ENCODE measurements at places on chromosomes 7 and 10.
A peak's percentile ranks its signal among the peaks of the same experiment; 100 is the strongest.

- DNase-seq, result no peak
Observed at GRCh38 chr7:121623130-121623872, 227.2 kb upstream of the FAM3C start.

GRCh38 chr10:86592413-86592812 is 61.9 kb upstream of the OPN4 start:
- no peak for DNase-seq

DNA sequence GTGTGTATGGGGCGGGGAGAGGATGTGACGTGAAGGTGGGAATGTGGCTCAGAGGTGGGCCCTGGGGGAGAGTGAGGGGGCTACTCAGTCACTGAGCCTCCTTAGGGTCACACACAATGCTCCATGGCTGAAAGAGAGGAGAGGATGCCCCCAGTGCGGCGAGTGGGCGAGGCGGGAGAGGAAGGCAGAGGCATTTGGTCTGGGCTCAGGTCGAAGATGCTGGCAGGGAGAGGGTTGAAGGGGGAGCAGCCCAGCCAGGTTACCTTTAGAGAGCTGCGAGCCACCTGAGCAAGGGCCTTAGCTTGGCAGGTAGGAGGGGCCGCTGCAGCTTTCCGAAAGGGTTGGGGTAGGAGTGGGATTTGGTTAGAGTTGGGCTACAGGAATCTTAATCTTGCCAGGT is 4.7 kb upstream of the LOXL4 start:
- DNase-seq, result no peak

DNA sequence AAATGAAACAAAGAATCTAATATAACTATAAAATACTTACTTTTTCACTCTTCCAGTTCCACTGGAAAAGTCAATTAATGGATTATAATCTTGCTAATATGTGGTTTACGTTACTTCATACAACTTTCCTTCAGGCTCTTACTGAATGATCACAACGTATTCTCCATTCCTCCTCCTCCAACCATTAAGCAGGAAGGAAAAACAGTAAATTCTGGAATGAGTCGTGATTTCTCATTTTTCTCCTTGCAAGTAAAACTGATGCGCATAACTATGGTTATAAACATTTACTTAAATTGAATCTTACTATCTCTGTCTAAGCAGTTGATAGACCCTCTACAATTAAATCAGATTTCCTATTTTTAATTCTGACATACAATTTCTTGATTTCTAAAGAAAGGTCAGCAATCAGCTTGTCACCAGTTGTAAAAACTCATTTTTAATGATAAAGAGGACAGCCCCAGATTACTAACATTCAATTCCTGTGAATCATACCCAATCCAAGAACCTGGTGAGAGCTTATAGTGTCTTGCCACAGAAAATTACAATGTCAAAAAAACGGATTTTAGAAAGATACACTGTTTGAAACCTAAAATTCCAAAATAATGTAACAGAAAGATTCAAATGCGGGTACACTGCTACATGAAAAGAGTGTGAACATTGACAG is 64.3 kb downstream of the EZH2 start:
- DNase-seq, result no peak

- DNase-seq, result no peak
Observed at GRCh38 chr10:76052682-76053503, 621.5 kb downstream of the LRMDA start.

GRCh38 chr10:58785354-58785753 is 272.7 kb downstream of the BICC1 start:
- DNase-seq, result no peak

DNA sequence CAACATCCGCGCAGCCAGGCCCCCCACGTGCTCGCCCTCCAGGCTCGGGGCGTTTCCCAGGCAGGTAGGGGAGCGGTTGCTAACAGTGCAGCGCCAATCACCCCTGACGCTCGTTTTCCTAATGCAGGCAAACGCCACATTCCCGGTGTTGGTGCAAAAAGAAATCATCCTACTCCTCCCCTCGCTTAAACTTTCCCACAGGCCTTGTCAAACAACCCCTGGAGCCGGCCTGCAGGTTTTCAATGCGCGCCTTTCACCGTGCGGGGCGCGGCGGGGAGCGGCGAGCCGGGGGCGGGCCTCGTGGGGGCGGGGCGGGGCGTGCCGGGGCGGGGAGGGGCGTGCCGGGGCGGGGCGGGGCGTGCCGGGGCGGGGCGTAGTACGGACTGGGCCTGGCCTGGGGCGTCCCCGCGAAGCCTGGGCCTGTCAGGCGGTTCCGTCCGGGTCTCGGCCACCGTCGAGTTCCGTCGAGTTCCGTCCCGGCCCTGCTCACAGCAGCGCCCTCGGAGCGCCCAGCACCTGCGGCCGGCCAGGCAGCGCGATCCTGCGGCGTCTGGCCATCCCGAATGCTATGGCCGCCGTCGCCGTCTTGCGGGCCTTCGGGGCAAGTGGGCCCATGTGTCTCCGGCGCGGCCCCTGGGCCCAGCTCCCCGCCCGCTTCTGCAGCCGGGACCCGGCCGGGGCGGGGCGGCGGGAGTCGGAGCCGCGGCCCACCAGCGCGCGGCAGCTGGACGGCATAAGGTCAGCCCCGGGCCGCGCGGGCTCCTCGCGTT is at the start of gene ECHDC3:
Gene ECHDC3, plus strand, starts transcription at position 374 of the 770 bp plus-strand sequence. Its CDS starts 195 bp downstream, at position 569.
- DNase-seq, result peak; percentile 48

DNA sequence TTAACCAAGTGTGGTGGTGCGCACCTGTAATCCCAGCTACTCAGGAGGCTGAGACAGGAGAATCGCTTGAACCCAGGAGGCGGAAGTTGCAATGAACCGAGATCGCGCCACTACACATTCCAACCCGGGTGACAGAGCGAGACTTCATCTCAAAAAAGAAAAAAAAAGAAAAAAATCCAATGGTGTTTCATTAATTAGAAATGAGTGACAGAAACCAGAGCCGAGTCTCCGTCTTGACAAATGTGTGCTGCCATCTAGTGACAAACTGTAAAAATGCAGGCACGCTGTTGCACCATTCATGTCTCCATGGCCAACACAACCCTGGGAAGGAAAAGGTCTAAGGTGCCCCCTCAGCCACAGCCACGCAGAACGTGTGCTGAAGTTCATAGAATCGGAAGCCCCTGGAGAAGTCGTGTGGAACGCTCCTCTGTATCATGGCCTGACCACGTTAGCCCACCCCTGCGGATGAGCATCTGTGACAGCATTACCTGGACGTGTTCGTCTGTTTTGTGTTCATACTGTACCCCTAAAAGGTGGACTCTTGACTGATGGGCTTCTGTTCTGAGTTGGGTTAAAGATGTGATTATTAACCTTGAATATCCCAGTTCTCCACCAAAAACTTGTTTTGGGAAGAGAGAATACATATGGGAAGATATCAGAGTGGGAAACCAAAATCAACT is 94.9 kb downstream of the LYZL2 start:
- DNase-seq, result peak; percentile 74

GRCh38 chr10:480928-481552 is 208.4 kb downstream of the DIP2C start:
- no peak for DNase-seq

DNA sequence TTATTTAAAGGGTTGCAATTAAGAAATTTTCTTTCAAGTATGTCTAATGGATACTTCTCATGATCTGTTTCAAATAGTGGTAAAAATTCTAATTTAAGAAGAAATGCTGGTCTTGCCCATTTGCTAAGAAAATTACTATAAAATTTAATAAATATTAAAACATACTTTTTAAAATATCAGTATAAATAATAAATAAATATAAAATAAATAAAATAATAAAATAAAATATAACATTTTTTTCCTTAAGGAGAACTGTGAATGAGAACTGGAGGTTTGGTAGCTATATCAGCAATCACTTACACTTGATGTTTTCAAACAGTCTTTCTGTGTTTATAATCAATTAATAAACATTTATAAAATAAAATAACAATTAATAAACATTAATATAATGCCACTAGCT is 266.1 kb downstream of the HGF start:
- no peak for DNase-seq

GRCh38 chr10:80184291-80184690 is 21.0 kb downstream of the ANXA11 start:
- DNase-seq, result no peak

- DNase-seq, result no peak
Observed at GRCh38 chr10:120402147-120402766, 54.8 kb upstream of the PLPP4 start.

GRCh38 chr10:22803261-22803885 is 89.0 kb upstream of the PIP4K2A start:
- no peak for DNase-seq

GRCh38 chr7:151715666-151716315 is 161.1 kb downstream of the PRKAG2 start:
- DNase-seq, result no peak

- peak; percentile 6 for DNase-seq
Observed at GRCh38 chr7:24756545-24757352, 515 bp downstream of the GSDME start.

DNA sequence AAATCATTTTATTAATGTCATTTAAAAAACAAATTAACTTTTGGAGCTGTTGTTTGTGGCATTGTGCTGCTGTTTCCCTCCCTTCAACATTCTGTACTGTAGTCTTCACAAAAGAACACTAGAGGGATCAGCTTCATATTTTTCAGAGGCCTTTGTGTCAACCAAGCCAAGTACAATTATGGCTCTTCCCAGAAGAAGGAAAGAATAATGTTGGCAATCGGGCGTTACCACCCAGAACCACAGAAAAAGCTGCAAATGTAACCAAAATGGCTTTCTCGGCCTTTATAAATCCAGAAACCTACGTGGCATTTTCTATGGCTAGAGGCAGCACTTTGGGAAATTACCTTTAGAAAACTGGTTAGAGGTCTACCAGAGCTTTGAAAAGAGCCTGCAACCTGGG is 98.8 kb upstream of the COL1A2 start:
- DNase-seq, result no peak

GRCh38 chr7:86942995-86943394 is 116.5 kb downstream of the ELAPOR2 start:
- DNase-seq, result no peak

DNA sequence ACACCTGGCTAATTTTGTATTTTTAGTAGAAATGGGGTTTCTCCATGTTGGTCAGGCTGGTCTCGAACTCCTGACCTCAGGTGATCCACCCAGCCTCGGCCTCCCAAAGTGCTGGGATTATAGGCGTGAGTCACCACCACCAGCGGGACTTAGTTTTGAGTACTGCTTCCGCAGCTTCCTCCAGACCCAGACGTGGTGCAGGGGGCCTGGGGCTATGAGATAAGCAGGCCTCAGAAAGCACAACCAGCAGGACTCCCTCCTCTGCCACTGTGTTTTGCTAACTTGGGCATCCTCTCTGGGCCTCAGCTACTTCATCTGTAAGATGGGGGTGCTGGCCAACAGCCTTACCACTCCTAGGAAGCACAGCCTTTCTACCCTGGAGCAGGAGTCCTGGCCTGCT is 37.8 kb downstream of the GOLGA7B start:
- no peak for DNase-seq

DNA sequence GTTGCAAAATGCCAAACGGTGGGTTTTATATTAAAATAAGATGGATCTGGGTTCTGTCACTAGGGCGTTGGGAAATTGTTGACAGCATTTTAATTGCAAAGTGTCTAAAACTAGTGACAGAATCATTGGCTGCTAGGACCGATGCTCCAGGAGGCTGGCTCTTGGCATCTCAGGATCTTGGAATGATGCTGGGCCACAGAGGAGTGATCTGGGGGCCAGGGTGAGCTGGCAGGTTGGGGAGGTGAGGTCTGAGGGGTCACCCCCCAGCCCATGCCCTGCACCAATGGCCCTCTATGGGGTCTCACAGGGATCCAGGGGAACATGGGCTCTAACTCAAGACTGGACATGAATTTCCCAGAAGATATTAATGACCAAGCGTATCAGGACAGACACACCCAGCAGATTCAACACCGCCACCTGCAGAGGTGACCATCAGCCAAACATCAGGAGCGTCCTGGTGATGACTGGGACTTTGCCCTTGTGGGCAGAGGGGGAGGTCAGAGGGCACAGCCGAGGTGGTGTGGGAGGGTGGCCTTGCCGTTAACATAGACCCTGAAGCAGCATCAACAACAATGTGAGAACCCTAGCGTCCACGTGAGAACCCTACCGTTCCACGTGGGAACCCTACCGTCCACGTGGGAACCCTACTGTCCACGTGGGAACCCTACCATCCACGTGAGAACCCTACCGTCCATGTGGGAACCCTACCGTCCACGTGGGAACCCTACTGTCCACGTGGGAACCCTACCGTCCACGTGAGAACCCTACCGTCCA is 89.0 kb upstream of the PPP2R2D start:
- no peak for DNase-seq

- DNase-seq, result no peak
Observed at GRCh38 chr7:94698275-94698674, 42.3 kb upstream of the SGCE start.

- DNase-seq, result no peak
Observed at GRCh38 chr7:55252386-55252785, 112.8 kb upstream of the LANCL2 start.

DNA sequence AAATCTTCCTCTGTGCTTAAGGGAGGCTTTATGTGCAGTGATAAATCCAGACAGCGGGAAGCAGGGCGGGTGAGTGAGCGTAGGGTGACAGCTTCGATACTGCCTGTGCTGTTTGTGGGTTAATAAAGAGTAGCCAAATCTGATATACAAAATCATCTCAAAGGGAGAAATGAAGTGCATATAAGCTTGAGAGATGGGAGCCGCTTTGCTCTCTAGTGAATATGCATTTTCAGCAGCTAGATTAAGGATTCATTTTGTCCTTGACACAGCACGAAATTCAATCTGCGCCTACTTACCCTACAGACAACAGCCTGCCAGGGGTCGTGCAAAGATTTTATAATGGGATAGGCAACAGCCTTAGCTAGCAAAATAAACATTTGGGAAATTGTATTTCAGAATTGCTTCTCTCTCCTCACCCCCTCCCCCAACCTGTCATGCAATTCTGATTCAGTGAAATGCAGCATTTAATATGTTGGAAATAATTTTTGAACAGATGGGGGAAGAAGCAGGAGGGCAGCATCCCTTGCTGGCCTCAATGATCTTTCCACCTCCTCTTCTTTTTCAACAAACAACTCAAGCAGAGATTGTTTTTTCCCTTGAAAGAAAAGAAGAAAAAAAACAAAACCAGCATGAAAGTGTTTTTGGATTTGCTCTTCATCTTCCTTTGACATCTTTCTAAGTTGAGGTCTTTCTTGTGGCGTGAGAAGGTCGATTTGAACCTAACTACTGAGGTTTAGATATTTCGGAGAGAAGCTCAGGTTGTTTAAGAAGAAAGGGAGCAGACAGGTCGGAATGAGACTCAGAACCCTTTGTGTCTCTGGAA is 117.9 kb downstream of the AOAH start:
- DNase-seq, result no peak

GRCh38 chr7:50142425-50143017 is 49.5 kb upstream of the ZPBP start:
- DNase-seq, result peak; percentile 63

DNA sequence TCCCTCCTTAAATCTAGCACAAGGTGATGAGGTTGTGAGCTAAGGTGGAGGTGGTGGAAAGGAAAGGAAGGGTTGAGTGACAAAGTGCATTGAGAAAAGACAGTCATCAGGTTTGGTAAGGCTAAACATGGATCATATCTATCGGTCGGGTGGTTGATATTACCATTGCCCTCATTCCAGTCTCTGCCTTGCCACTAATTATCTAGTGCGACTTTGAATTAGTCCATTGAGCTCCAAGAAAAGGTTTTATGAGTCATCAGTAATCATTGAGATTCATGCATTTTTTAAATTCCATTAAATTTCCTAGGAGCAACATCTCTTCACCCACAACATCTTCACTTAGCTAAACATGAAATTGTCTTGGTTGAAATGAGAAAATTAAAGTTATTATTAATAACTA is 68.9 kb upstream of the FRMD4A start:
- DNase-seq, result no peak
